ENCODE measurements at places on chromosomes 11 and 22.

GRCh38 chr11:67410984-67411784, 4.3 kb upstream of the CARNS1 start:
- no peak for DNase-seq

DNA sequence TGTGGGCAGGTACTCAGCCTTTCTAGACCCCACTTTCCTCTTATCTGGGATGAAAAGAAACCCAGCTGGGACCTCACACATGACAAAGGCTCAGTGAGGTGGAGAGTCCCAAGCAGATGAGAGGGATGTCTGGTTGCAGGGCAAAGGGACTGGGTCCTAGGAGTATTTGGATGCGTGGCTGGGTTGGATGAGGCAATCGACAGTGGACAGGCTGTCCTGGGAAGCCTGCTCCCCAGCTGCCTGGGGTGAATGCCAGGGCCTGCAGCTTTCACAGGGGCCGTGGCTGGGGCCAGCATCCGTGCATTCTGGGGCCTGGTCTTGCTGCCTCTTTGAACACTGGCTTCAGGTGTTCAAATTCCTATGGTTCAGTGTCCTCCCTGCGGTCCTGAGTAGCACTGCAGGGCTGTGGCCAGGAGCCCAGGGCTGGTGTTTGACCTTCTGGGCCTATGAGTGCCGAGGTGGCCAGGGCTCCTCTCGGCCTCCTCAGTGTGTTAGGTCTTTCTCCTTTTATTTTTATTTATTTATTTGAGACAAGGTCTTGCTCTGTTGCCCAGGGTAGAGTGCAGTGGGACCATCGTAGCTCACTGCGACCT, 65.3 kb downstream of the MCM5 start:
- DNase-seq: no peak

DNA sequence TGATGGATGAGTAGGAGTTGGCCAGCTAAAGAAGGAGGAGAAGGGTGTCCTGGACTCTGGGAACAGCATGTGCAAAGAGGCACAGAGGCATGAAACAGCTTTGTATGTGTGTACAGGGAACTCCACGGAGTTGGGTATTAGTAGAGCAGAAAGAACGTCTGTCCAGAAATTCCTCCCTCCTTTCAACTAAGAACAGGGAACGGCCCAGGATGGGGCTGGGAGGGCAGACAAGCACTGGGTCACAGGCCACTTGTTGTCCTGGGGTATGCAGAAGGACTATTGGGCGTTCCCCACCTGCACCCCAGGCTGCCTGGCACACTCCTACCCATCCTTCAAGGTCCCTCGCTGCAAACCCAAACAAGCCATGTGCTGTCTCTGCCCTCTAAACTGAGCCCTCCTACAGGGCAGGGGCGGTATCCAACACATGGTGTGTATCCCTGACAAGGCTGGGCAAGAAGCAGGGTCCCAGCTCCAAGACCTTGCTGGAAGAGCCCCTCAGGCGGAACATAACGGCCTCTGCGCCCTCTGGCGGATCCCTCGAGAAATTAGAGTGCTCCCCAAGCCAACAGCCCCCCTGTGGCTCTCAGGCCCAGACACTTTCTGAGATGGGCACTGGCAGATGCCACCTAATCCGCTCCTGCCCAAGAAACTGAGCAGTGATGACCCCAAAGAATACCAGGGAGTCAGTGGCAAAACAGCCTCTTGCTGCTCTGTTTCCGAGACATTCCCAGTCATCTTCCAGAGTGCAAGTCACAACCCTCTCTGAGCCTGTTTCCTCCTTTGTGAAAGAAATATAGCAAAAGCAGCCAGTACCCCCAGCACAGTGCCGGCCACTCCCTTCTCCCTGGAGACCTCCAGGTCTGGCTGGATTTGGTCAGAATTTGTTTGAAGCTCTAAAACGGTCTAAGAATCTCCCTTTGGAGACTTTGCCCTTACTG, 1.6 kb upstream of the ELFN2 start:
- peak; percentile 42 for DNase-seq

DNA sequence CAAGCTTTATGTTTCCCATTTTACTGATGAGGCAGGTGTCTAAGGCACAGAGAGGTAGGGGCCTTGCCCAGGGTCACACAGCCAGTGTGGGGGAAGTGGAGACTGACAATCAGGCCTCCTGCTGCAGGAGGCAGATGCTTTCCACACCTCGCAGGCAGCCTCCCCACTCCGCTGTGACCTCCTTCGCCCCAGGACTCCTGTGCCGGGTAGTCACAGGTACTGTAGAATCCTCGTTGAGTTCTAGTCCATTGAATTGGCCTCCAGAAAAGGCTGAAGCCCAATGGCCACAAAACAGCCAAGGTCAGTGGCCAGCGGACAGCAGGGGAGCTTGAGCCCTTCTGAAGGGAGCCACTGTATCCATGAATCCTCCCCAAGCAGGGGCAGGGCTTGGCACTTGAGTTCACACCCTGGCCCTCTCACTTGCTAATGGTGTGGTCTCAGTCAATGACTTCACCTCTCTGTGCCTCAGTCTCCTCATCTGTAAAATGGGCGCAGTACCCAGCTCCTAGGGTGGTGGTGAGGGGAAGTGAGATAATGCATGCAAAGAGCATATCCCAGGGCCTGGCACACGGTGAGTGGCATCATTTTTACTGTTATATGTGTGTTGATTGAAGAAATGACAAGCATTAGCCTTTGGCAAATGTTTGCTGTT, 1.1 kb upstream of the FXYD2 start:
- no peak for DNase-seq

DNA sequence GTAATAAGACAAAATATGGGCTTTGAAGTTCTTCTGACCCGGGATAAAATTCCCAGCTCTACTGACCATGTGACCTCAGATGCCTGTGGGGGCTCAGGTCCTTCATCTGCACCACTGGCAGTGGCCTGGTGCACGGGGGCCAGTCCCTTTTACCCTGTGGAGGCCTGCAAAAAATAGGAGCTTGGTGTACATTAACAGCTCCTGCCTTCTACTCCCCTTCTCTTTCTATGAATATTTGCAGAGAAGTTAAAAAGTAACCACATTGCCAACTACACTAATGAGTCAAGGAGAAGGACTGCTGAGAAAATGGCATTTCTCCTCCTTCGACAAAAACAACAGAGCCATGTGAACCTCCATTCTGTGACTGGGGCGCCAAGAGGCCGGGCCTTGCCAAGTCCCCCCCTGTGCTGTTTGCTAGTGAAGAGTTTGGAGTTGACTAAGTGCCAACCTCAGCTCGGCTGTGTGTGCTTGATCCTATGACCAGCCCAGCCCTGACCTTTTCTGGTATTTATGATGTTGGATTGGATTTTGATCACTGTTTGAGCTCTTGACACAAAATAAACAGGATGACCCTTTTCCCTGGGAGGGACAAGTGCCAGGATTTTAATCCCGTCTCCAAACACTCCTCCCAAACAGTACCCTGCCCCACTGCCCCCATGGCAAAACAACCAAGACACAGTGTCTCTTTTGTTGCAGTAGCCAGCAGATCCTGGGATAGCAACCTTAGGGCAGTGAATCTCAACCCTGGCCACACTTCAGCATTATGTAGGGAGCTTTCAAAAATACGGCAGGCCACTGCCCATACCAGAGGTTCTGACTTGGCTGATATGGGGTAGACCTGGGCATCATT, 380.1 kb downstream of the LARGE1 start:
- DNase-seq: peak; percentile 96

GRCh38 chr11:9884601-9885000, 220.7 kb downstream of the SWAP70 start:
- DNase-seq: no peak
